A172 (cell line): ENCODE measurements at places on chromosomes 16 and 17. TPM values are rescaled to one million over a fixed set of nuclear protein-coding genes. Genes with fewer than 3 reads are reported as not detected.

The QRICH2 gene
- total RNA-seq = 2.1 and 2.8 TPM in 2 replicates

The ZNF263 gene
- 37.0 and 63.5 TPM in 2 replicates for total RNA-seq

The CHTF18 gene
- 36.9 and 44.2 TPM in 2 replicates for total RNA-seq

The CD7 gene
- total RNA-seq = not detected in 2 replicates

The RASL10B gene
- 0.69 and 0.98 TPM in 2 replicates for total RNA-seq

The NKD1 gene
- 0.10 and 0.14 TPM in 2 replicates for total RNA-seq

The CDC6 gene
- total RNA-seq = 85.1 and 87.9 TPM in 2 replicates

The PARD6A gene
- 5.7 and 12.9 TPM in 2 replicates for total RNA-seq

The ZDHHC1 gene
- total RNA-seq = 18.2 and 24.3 TPM in 2 replicates

The NT5M gene
- total RNA-seq = 12.3 and 12.7 TPM in 2 replicates

The CCL1 gene
- total RNA-seq = not detected in 2 replicates

The CNTD1 gene
- 0.03 and 0.29 TPM in 2 replicates for total RNA-seq

The FAM83G gene
- 26.3 and 29.5 TPM in 2 replicates for total RNA-seq

The ZNF750 gene
- total RNA-seq = not detected in 2 replicates

The C1QL1 gene
- 22.9 and 28.2 TPM in 2 replicates for total RNA-seq

The HOXB1 gene
- not detected in 2 replicates for total RNA-seq

The TMEM92 gene
- total RNA-seq = 5.2 and 6.6 TPM in 2 replicates

The CDRT15 gene
- not detected in 2 replicates for total RNA-seq

The TBC1D3C gene
- total RNA-seq = not detected in 2 replicates
